ENCODE measurements at places on chromosomes 11 and 22.

GRCh38 chr11:76637491-76638269 lies 32.9 kb downstream of the LRRC32 start:
- DNase-seq, result no peak

- peak; percentile 28 for DNase-seq
Observed at GRCh38 chr11:85822814-85823213, 11.9 kb upstream of the SYTL2 start.

- no peak for DNase-seq
Observed at GRCh38 chr22:19134176-19134831, 3.2 kb downstream of the TSSK2 start.

- no peak for DNase-seq
Observed at GRCh38 chr11:81825346-81825745, 908.3 kb downstream of the FAM181B start.
